Fibroblast of gingiva (primary cell): ENCODE measurements at places on chromosomes 2 and 18.

- peak; percentile 90 for DNase-seq
Measured at GRCh38 chr2:229974266-229974665, 52.0 kb downstream of the FBXO36 start.

DNA sequence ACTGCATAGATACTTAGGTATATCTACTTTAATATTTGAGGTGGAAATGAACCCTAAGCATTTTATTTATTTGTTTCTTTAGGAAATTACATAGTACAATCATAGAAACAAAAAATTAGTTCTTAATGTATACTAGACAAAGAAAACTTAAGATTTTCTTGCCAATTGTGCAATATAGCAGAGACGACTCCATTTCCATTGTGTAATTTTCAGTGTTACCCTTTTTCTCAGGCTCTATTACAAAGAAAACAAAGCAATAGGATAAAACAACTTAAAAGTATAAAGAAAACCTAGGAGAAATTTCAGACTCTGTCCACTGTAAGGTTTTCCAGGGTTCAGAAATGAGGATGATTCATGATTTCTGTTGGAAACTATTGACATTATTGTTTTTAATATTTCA, 89.0 kb upstream of the SERTAD2 start:
- DNase-seq: peak; percentile 55

GRCh38 chr2:208025814-208026184, 472 bp upstream of the PLEKHM3 start:
- no peak for DNase-seq

DNA sequence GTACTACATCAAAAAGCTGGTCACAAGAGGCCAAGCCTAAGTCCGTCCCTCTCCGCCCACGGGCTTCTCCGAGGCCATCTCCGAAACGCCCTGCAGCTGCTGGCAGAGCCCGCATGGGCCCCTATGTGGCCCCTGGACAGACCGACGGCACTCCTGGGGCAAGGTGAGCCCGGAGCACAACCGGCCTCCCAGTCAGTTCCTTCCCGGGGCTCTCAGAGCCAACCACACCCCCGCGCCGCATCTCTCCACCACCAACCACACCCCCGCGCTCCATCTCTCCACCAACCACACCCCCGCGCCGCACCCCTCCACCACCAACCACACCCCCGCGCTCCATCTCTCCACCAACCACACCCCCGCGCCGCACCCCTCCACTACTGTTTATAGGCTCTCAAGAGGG, 93.5 kb downstream of the ZNF516 start:
- no peak for DNase-seq

GRCh38 chr2:203656522-203657287, 49.7 kb upstream of the CD28 start:
- peak; percentile 42 for DNase-seq
